Activated naive CD4-positive, alpha-beta T cell (primary cell): ENCODE measurements at places on chromosomes 5 and 9.

DNA sequence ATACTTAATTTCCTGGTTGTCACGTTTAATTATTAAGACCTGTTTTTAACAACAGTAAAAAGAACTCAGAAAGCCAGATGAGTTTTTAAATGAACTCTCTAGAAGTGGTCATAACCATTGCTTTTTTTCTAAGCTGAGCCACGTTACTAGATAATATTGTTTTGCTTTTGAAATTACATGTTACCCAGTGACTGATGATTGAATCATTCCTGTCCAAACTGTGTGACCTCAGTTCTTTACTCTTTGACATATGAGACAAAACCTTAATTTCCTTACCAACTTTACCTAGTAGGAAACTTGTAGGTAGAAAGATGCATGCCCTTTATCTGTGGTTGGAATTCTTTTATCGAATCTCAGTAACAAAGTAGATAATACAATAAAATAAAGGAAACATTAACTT lies 411.7 kb downstream of the SH3GL2 start:
- DNase-seq: no peak

- DNase-seq: no peak
These were observed at the start of gene OGN for GRCh38 chr9:92404042-92404836. Gene OGN (minus strand): TSS chr9:92404578. CDS start chr9:92403407, 1,171 bp downstream.

- DNase-seq: no peak
These were observed 140.0 kb upstream of the HMHB1 start for GRCh38 chr5:143671674-143672569.

- DNase-seq: no peak
These were observed 459.1 kb downstream of the EBF1 start for GRCh38 chr5:158640593-158640980.

- DNase-seq: no peak
These were observed 64.4 kb downstream of the SUSD1 start for GRCh38 chr9:112110777-112111113.

GRCh38 chr5:169788168-169788567 lies 151.1 kb downstream of the DOCK2 start:
- no peak for DNase-seq

DNA sequence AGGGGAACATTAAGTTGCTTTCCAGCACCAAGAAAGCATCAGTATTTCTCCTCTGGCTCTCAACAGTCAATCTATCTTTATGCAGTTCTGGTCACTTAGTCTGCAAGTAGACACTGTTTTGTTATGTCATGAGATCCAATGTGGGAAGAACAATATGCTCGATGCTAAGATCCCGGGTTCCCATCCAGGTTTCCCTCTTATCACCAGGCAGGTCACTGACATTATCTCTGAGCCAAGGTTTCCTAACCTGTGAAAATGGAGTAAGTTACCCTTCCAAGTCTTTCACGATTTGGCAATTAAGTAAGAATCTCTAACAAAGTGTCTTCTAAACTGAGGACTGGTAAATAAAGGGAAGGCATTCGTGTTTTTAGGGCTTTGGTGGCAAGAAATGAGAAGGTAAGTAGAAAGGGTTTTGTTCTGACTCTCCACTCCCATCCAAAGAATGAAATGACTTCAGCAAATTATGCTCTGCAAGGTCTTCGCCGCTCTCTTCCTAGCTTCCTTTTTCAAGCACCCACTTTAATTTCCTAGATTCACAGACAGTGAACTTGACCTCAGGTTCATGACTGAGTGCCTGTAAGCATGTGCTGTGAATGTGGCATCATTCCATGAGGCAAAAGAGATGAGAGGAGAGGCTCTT lies 86.4 kb downstream of the DCP2 start:
- no peak for DNase-seq

DNA sequence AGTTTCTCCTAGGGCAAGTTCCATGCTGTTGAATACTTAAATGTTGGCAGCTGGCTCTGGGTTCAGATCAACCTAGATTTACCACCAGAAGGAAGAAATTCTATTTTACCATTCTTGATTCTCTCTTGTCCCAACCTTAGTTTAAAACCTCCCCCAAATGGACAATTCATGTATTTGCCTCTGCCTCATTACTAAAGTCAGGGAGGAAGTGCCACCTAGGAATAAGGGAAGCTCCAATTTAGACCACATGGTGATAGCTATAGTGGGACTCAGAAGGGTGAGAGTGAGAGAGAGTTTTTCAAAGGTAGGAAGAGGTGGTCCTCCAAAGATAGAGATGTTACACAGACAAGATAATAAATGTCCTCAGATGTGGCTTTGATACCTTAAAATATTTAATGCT lies 53.4 kb upstream of the PAM start:
- no peak for DNase-seq
